Camera-type eye (tissue), 1 donor: ENCODE measurements at places on chromosomes 1 and 21. TPM values are rescaled to one million over a fixed set of nuclear protein-coding genes. Genes with fewer than 3 reads are reported as not detected.

TMEM200B gene
- 8.6 TPM for total RNA-seq

SLC22A15 gene
- total RNA-seq, result 8.1 TPM

ANKRD35 gene
- 4.6 TPM for total RNA-seq

LCE2B gene
- not detected for total RNA-seq

FCER1G gene
- total RNA-seq, result 6.3 TPM
